ENCODE measurements at places on chromosomes 6 and 20.

DNA sequence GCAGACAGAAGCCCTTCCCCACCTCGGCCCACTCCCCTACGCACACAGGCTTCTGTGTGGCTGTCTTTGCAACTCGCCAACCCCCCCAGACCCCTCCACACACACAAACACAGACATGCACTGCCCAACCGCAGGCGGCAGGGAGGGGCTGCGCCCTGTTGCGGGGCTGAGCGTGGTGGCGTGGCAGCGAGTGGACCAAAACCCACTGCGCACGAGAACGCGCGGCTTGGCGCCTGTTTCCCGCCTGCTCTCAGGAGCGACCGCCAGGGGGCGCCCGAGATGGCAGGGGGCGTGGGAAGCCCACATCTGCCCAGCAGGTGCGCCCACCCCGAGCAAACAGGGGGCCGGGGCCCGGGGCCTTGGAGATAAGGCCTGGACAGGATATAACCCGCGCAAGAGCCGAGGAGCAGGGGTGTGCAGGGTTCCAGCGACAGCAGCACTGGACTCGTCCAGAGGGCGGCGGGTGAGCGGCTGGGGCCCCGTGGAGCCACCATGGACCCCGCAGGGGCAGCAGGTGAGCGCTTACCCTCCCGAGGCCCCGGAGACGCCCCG lies at the start of gene RBPJL:
Gene RBPJL, plus strand, starts transcription at position 410 of the 552 bp plus-strand sequence. Its CDS starts 83 bp downstream, at position 493.
- no peak for DNase-seq

- DNase-seq, result peak; percentile 33
Measured at GRCh38 chr20:6940048-6940447, 172.6 kb downstream of the BMP2 start.

DNA sequence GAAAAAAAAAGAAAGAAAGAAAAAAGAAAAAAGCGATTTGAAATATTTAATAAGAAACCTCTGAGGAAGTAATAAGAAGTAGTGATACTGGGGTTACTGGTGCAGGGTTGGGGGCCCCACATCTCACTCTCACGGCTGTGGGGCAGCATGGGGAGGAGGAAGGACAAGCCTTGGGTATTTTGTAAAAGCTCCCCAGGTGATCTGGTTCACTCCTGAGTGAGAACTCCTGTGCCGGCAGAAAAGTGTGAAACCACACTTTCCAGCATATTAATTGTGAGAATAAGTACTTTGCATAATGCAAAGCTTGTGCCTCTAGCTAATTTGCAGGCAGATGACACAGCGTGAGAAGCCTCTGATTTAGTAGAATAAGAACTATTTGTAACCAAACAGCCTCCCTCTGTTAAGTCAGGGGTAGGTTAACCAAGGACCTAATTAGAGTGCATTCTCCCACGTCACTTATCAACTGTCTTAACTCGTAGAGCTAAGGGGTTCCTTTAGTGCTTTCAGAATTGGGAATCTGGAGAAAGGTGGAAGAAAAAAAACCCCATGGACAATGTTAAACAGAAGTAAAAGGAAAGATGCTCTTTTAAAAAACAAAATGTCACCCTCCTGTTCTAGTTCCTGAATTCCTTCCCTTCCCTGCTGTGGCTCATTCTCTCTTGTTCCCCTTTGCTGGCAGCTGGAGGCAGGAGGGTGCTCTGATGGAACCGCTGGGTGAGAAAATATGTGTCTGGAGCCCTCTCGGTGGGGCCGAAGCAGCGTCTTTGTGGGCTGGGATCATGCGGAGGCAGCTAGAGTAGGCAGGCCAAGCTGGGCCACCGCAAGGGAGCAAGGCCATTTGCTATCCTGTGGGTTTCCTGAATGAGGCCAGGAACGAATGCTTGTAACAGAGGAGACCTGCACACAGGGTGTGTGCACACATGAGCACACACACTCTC lies 108.7 kb downstream of the FYN start:
- DNase-seq, result no peak

- no peak for DNase-seq
Measured at GRCh38 chr6:133774356-133774755, 114.6 kb upstream of the TCF21 start.

All from left hindlimb (tissue), 1 donor.